NCI-H1105 treated with DMSO at 0.1 percent for 48 hours (cell line): ENCODE measurements at places on chromosomes 12 and 14.

DNA sequence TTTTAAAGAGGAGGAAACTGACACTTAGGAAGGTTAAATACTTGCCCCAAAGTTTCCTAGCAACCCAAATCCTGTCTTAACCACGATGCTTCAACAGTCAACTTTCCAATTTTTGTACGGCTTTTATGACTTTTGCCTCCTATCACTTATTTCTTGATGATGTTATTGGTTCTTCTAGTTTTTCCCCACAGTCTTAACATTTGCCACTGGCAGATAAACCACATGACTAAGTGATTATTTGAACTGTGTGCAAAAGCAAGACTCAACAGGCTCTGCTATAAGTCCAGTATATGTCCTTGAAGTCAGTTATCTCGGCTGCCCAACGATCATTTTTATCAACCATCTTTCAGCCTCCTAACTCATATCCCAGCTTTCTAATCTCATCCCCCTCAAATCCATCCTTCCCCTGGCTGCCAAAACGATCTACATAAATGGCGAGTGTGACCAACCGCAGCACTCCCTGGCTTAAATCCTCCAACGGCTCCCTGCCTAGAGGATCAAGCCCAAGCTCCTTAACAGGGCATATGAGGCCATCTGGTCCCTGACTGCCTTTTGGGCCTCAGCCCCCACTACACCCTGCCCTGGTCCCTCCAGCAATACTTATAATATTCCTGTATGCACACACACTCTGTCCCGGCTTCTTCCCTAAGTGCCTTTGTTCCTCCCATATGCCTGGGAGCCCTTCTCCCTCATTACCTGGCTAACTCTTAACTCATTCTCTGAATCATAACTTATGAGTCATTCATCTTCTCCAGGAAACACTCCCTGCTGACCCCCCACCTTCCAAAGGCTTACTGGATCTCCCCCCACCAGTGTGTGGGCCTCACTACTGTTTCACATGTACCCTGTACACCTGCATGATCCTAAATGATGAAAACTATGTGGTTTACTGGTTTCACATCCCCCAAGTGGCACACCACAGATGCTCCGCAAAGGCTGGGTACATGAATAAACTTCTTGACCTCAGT, 8.8 kb downstream of the VPS37B start:
- no peak for DNase-seq

GRCh38 chr14:90023176-90023896, 38.5 kb upstream of the KCNK13 start:
- DNase-seq, result no peak

- no peak for DNase-seq
These were observed 153.9 kb upstream of the EGLN3 start for GRCh38 chr14:34104489-34105397.

DNA sequence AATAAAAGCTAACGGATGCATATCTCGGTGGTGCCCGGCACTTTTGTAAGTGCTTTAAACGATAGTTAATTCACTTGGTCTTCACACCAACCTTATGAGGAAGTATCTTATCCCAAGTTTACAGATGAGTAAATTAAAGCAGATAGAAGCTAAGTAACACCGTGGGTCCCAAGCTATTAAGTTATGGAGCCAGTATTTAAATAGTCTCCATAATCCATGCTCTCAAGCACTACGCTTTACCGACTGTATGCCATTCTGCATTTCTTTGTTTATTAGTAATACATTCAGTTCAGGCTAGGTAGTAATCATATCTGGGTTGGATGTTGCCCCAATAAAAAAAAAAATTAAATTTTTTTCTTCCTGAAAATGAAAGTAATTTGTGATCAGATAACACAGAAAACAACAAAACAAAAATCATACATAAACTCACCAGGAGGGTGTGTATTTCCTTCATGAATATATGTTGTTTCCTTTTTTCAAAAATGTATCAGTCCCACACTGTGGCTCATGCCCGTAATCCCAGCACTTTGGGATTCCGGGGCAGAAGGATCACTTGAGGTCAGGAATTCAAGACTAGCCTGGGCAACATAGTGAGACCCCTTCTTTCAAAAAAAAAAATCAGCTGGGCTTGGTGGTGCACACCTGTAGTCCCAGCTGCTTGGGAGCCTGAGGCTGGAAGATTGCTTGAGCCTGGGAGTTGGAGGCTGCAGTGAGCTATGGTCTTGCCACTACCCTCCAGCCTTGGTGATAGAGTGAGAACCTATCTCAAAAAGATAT, 1.4 kb upstream of the M6PR start:
- no peak for DNase-seq

GRCh38 chr12:83865431-83865830, 1047.2 kb downstream of the SLC6A15 start:
- DNase-seq, result no peak

DNA sequence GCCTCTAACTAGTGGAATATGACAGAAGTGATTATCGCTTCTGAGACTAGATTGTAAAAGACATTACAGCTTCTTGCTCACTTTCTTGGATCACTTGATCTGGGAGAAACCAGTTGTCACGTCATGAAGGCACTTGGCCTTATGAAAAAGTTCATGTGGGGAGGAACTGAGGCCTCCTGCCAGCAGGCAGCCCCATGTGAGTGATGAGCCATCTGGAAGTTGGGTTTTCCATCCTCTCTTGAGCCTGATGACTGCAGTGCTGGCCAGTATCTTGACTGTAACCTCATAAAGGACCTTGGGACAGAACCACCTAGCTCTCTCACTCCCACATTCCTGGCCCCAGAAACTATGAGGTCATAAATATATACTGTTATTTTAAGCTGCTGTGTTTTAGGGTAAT, 28.0 kb downstream of the TTLL5 start:
- DNase-seq, result no peak

DNA sequence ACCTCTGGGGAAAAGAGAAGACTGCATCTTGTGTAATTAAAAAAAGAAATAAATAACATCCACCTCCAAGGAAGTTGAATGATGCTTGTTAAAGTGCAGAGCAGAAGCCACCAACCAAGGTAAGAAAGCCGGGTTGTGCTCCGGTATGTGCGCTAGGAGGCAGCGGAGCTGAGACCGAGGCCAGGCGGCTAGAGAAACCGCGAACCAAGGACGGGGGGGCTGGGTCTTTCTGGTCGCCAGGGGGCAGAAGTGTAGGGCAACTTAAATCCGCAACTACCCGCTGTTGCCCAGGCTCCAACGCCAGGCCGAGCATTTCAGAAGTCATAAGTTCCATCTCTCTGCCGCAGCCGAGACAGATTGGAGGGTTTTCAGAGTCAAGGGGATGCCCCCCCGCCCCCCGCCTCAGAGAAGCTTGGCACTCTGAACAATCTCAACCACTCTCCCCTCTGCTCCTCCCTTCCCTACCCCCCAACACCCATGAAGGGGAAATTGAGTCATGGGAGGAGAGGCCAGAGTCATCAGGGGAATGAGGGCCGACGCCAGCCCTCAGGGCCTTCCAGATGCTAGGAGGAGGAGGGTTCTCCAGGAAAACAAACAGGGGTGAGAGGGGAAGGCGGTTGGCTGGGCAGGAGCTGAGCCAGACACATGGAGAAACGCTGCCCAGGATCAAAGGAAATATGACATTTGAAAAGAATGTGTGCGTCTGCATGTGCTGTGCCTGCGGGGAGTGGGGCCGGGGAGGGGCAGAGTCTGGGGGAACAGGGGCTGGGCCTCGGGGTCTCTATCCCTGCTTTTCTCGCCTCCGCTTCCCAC, 2.2 kb upstream of the NFATC4 start:
- peak; percentile 85 for DNase-seq

DNA sequence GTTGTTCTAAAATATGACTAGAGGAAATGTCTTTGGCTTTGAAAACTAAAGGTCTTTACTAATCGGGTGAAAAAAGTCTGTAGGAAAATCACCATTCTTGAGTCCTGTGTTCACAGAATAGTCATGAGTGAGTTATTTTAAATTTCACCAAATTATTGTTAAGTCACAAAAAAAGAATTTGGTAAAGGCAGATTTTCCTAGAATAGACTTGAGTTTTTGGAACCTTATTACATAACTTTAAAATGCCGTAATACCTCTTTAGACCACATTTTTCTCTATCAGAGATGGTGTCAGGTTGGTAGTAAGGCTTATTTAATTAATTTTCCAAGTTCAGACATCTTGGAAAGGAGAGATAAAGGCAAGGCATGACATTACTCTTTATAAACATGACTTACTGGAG, 184.7 kb upstream of the GARIN2 start:
- DNase-seq, result no peak

GRCh38 chr14:89029961-89030694, 205.7 kb downstream of the TTC8 start:
- DNase-seq, result no peak

DNA sequence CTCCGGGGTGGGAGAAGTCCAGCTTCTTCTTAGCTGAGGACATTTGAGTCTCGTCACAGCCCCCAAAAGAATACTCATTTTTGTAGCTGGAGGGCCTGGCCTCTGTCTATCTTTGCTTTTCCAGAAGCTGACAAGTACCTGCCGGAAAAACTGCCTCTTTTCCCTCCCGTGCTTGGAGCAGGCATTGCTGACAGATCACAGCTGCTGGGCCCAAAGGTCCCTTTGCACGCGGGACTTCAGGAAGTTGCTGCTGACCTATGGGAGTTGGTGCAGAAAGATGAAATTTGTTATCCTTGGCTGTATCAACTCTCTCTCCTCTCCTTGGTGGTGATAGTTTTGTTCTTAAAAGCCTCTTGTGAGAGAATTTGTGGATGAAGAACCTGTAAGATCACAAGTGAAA, 92.8 kb downstream of the PAPOLA start:
- no peak for DNase-seq

GRCh38 chr12:15590180-15590826, 198.9 kb downstream of the EPS8 start:
- peak; percentile 77 for DNase-seq

GRCh38 chr14:100536721-100537445, 50.3 kb downstream of the BEGAIN start:
- no peak for DNase-seq

GRCh38 chr12:131783915-131784541, 44.2 kb upstream of the MMP17 start:
- no peak for DNase-seq
